Stimulated activated CD8-positive, alpha-beta memory T cell treated with anti-CD3 and anti-CD28 coated beads, Interleukin-4, amount 100 ng/mL, for 4 hours (primary cell): ENCODE measurements at places on chromosomes 16 and 17.
A peak's percentile ranks its signal among the peaks of the same experiment; 100 is the strongest.

GRCh38 chr17:59378675-59379074, 47.2 kb downstream of the YPEL2 start:
- no peak for DNase-seq

DNA sequence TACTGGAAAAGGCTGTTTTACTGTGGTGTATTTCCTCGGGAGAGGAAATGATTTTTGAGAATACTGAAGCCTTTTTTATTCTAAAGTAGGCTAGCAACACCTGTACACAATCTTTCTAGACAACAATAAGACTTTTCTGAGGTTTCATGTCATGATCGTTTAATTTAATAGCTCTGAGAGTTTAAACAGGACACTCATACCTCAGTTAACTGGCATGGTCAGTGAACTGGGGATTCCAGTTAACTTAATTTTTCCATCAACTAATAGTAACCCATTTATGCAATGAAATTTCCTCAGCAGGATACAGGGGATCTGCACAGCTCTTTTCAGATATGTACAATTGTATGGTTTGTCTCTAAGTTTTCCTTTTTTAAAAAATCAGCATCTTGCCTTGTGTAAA, 262.6 kb downstream of the NTN1 start:
- DNase-seq: no peak

DNA sequence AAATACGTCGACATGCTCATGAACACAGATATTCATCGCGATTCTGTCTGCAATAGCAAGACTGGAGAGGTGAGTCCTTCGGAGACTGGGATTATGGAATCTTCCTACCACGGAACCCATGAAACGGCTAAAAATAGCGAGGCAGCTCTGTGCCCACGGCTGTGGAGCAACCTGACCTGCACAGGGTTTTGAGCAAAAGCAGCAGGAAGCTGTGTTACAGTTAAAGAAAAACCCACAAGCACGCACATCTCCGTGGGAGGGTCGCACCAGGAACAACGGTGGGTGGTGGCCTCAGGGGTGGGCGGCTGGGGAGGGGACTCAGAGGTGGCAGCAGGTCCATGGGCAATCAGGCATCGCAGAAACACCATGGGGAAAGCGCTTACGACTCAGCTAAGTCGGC, 24.8 kb downstream of the SLC38A10 start:
- DNase-seq: no peak

DNA sequence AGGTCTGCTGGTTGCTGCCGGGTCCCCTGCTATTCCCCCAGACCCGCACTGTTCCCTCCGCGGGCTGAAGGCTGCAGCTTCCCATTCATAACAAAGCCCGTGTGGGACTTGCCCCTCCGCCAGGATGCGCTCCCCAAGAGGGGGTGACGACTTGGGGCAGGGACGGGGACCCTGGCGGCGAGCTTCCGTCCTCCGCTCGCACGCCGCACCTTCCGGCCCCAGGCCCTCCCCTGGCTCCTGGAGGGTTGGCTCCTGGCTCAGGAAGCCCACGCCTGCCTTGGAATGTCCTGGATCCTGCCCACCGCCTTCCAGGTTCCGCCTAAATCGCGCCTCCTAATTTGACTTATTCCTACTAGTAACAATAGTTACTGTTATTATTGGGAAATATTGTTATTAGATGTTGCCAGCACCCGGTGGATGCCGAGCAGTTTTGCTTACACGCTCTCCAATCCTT, 1.1 kb upstream of the TFAP4 start:
- peak; percentile 7 for DNase-seq

GRCh38 chr17:76437467-76438402, 15.2 kb downstream of the UBE2O start:
- no peak for DNase-seq

- DNase-seq: no peak
Observed at GRCh38 chr17:38867968-38868816, 1.7 kb upstream of the LASP1 start.

GRCh38 chr16:27600381-27600780, 50.4 kb downstream of the KATNIP start:
- DNase-seq: no peak

DNA sequence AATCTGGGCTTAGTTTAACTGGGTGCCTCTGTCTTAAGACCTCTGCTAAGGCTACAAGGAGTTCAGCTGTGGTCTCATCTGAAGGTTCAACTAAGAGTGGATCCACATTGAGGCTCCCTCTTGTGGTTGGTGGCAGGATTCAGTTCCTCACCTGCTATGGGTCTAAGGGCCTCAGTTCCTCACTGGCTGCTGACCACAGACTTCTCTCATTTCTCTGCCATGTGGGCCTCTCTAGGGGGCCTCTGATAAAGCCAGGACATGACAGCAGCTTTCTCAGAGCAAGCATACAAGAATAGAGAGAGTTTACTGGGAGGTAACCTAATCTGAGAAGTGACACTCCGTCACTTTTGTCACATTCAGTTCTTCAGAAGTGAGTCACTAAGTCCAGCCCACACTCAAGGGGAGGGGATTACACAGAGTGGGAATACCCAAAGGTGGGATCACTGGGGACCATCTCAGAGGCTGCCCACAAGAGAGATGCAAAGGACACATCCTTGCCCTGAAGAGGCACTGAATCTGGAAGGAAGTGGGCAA, 19.2 kb upstream of the ABAT start:
- DNase-seq: no peak

DNA sequence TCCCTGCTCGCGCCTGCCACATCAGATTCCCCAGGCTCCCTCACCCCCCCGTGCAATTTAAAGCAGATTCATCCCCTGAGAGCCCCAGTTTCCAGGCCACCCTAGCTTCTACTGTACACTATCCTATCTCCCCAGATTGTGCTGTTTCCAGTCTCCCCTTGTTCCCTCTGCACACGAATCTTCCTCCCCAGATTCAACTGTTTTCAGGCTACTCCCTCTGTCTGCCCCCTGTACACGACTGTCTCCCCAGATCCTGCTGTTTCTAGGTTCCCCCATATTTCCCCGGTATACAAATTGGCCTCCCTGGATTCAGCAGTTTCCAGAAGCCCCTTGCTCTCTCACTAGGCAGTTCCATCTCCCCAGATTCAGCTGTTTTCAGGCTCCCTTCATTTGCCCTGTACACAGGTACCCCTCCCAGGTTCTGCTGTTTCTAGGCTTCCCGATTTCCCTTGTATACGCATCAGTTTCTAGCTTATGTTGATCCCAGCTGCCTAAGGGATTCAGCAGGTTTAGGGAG, 22.9 kb downstream of the COPZ2 start:
- DNase-seq: no peak

DNA sequence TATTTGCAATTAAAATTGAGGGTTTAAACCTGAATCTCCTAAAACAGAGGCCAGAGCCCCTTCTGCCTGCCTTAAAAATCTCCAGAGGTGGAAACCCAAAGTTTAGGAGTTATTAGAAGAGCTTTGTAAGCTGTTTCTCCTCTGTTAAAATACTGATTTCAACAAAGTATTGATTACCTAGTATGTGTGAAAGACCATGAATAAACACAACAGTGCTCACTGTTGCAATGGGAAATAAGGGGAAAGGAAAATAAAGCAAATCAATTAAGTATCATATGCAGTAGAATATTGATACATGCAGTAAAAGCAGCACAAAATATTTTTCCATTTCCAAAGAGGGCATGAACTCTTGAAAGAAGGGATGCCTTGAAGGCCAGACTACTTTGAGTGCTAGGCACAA, 14.7 kb downstream of the CDR2 start:
- DNase-seq: no peak

DNA sequence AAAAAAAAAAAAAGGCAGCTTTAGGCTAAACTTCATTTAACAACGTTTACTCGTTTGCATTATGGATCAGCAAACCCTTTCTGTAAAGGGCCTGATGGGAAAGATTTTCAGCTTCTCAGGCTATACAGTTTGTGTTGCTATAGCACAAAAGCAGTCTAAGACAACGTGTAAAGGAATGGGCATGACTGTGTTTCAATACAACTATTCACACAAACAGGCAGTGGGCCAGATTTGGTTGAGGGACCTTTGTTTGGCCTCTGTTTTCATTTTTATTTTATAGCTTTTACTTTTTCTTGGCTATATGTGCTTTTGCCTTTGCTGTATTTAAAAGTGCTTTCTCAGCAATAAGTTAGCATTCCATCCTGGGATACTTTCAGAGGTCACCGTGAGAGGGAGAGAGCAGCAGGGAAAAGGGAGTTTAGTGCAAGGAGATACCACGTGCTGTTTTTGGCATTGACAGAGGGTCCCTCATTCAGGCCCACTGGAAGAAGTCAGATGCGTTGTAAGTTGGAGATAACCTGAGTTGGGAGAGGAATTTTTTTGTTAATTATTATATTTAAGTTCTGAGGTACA, 335.6 kb downstream of the UTP18 start:
- no peak for DNase-seq

DNA sequence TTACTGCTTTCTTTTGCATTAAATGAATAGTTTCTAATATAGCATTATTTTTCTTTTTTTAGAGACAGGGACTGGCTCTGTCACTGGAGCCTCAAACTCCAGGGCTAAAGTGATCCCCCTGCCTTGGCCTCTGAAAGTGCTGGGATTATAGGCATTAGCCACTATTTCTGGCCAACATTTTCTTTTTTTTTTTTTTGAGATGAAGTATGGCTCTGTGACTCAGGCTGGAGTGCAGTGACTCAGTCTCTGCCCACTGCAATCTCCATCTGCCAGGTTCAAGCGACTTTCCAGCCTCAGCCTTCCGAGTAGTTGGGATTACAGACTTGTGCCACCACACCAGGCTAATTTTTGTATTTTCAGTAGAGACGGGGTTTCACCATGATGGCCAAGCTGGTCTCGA, 2.0 kb upstream of the DUXB start:
- no peak for DNase-seq

- no peak for DNase-seq
Observed at GRCh38 chr16:67443265-67443664, 12.3 kb downstream of the HSD11B2 start.

GRCh38 chr17:55433029-55433628, 11.5 kb upstream of the MMD start:
- no peak for DNase-seq

GRCh38 chr17:80961541-80962330, 29.9 kb upstream of the CHMP6 start:
- DNase-seq: no peak

DNA sequence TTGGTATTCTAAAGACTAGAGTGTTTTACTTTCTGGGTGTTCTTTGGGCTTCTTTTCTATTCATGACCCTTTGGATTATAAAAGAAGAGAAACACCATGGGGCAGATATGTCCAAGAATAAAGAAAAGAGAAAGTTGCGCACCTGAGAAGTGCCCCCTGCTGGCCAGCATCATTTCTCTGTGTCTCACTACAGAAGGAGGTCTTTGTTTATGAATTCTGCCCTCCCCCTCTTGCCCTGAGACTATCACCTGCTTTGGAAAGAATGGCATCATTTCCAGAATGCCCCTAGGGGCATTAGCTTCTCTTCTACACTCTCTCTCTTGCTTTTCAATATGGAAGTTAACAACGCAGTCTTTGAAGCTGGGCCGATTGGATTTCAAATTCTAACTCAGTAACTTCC, 45.0 kb downstream of the CDH13 start:
- DNase-seq: no peak

DNA sequence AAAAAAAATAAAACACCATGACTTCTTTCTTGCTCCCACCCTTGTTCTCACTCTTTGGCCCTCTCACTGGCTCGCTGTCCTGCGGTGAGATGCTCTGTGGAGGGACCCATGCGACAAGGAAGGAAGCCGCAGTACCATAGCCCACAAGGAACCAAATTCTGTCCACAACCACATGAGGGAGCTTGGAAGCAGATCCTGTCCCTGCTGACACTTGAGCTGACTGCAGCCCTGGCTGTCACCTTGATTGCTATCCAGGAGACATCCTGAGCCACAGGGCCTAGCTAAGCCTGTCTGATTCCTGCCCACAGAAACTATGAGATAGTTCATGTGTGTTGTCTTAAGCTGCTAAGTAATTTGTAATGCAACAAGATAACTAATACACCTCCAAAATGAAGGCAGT, 4.8 kb upstream of the MT2A start:
- no peak for DNase-seq

DNA sequence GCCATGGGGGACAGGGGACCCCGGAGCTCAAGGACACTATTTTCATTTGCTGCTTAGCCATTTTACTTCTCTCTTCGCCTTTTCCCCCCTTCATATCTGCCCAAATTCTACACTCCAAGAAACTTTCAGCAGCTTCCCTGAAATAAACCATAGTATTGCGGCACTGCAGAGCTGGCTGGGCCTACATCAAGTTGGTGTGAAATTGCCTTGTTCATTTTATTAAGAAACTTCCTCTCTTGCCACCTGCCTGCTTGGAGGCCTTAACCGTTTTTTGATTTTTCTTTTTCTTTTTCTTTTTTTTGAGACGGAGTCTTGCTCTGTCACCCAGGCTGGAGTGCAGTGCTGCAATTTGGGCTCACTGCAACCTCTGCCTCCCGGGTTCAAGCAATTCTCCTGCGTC, 7.4 kb upstream of the CPNE2 start:
- no peak for DNase-seq
